ENCODE measurements at places on chromosomes 12 and 14.
A peak's percentile ranks its signal among the peaks of the same experiment; 100 is the strongest.

DNA sequence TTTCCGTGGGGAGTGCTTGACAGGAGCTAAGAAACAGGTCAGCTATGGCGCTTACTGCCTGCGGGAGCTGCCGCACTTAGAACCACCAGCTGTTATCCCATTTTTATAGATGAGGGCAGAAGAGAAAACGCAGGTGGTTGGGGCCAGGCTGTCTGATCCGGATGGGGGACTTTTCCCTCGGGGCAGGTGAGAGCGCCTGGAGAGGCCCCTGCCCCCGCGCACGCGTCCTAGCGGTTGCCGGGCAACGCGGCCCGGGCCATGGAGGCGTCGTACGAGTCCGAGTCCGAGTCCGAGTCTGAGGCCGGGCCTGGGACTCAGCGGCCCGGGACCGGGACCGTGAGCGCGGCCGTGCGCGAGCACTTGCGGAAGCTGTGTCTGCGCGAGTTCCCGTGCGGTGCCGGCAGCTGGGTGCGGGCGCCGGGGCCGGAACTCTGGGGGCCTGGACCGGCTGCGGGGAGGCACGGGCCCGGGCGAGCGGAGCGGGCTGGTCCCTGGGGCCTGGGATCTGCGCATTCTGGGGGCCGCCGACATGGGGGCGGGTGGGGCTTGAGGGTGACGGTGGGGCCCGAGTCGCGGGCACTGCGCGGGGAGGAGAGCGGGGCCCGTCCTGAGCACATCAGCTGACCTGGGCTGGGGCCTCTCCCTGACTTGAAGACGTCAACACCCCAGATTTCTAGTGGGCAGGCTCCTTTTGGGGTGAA, at the start of gene LRRC43:
TSS of gene LRRC43 (plus strand) at position 237 of the 701 bp plus-strand sequence. CDS start at position 259, 22 bp downstream.
- DNase-seq, result no peak

- DNase-seq, result no peak
Measured at GRCh38 chr14:70585231-70585630, 15.2 kb downstream of the MED6 start.

- no peak for DNase-seq
Measured at GRCh38 chr14:103130017-103130764, 6.9 kb downstream of the TNFAIP2 start.

- DNase-seq, result no peak
Measured at GRCh38 chr14:25570483-25570882, 520.5 kb upstream of the STXBP6 start.

DNA sequence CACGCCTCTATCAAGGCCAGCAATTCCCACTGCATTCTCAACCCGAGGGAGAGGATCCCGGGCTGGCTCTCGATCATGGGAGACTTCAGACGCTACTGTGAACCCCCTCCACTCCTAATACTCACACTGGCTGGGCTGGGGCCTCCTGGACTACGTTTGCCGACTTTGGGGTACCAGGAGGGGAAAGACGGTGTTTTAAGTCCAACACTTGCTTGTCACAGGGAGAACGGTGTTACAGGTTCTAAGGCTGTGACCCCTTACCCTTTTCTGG, 463 bp downstream of the NACA start:
- DNase-seq, result peak; percentile 10

DNA sequence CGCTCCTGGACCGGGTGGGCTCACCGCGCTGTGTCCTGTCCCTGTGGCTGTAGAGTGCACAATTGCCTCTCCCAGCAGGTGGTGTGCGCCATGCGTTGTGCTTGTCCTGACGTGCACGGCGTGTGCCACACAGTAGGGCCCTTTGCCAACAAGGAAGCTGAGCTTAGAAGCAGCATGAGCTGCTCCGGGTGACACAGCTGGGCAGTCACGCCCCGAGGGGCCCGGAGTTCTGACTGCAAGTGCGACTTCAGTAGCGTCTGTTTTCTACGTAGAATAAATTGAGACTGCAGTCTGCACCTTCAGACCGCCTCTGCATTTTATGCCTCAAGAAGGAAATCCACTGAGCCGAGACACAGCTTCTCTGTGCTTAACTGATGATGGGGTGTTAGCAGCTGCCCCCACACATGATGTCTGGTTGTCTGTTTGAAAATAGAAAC, 81.6 kb downstream of the ADGRD1 start:
- DNase-seq, result no peak

- DNase-seq, result no peak
Measured at GRCh38 chr12:79452906-79453305, 237.9 kb downstream of the PAWR start.

DNA sequence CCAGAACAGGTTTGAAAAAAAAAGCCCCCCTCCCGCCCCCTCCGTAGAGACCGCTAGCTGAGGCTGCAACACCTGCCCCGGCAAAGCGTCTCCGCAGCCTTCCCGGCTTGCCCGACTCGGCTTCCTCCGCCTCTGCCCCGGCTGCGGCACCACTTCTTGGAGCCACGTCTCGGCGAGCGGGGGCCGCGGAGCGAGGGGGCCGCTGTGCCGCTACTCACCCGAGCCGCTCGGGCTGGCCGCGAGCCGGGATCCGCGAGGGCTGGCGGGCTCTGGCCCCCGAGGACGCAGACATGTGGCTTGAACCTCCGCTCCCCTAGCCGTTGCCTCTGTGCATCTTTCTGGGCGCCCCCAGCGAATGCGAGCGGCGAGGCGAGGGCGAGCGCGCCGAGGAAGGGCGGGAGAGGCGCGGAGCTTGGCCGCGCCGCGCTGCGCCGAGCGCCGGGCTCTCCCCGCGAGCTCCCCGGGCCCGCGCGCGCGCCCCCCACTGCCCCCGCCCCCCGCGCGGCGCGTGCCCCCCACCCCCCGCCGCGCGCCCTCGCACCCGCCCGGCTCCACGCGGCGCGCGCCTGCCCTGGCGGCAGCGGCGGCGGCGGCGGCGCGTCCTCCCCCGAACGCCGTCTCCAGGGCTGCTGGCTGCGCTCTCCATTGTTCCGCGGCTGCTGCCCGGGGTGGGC, 249.5 kb downstream of the APAF1 start:
- no peak for DNase-seq

- no peak for DNase-seq
Measured at GRCh38 chr14:103374121-103374520, 11.1 kb upstream of the MARK3 start.

DNA sequence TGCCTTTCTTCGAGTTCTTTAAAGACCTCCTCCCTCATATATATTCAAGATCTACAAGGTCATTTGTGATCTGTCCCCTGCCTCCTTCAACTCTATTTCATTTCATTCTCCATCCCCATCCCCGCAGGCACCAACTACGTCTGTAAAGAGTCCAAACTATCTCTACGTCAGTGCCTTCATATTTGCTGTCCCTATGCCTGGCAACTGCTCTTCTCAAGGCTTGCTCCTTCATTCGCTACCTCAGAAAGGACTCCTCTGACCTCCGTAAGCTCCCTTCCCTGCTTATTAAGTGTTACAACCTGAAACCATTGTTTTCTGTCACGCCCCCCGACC, 650 bp downstream of the LLPH start:
- DNase-seq, result peak; percentile 15

DNA sequence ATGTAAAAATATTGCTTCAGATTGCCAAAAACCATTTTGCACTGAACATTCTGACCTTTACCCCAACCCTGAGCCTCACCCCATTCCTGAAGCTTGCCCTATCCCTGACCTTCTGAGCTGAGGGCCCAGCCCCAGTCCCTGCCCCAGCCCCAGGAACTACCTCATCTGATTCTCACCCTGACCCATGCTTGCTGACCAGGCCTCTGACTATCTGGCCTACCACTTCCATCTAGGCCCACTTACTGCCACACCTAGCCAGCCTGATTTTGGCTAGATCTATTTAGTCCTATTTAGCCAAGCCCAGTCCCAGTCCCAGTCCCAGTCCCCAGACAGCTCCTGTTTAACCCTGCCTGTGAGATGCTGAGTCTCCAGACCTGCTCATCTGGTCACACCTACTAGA, 33.6 kb downstream of the OR10P1 start:
- no peak for DNase-seq

DNA sequence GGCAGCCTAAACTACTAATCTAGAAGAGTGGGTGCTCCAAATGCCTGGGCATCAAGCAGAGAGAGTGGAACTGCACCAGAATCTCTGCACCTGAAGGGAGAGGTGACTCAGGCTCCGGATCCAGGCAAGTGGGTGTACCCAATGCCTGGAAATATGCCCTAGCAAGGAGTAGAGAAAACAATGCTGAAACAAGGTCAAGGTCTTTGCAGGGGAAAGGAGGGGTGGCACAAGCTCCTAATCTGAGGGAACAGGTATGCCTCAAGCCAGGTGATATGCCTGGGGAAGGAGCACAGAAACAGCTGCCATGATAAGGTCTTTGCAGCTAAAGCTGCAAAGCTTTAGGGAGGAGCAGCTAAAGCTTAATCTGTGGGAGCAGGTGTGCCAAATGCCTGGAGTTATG, 136.0 kb upstream of the KITLG start:
- no peak for DNase-seq
